ENCODE measurements at places on chromosomes 16 and 17.
A peak's percentile ranks its signal among the peaks of the same experiment; 100 is the strongest.

DNA sequence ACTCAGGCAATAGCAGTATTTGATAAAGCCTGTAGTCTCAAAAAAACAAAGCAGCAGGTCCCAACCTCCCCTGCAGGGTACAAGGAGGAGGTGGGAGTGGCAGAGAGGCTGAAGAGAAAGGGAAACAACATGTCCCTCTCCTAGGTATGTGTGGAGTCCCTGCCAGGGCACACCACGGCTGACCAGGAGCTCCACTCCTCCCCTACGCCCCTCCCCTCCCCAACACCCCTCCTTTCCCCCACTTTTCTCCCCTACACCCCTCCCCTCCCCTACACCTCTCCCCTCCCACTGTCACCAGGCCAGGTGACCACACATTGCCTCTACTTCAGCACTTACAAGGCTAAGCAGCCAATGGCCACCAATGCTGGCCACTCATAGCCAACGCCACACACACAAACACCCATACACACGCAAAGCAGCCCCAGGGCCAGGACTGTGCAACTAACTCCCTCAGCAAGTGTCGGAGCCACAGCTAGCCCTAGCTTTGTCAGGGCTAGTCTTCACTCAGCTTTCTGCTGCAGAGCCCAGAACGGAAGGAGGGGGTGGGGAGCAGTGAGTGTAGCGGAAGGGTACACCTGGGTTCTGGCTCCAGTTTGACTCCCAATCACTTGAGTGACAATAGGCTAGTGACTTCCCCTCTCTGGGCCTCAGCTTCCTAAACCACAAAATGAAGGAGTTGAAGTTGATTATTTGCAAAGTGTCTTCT is 8.2 kb downstream of the CAVIN1 start:
- no peak for DNase-seq

DNA sequence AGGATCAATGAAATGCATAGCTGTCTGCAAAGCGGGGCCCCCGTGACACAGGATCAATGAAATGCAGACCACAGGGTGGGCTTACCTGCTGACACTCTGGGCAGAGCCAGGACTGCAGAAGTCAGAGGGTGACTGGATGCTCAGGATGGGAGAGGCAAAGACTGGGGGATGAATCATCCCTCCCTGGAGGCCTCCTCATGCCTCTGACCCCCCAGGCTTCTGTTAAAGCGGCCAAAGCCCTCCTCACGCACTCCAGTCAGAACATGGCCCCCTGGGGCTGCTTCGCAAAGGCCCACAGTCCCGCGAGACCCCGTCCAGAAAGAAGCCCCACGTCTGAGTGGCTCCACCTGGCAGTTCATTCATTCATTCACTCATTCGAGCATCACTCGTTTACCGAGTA is 38.4 kb upstream of the FOXF1 start:
- DNase-seq: no peak

DNA sequence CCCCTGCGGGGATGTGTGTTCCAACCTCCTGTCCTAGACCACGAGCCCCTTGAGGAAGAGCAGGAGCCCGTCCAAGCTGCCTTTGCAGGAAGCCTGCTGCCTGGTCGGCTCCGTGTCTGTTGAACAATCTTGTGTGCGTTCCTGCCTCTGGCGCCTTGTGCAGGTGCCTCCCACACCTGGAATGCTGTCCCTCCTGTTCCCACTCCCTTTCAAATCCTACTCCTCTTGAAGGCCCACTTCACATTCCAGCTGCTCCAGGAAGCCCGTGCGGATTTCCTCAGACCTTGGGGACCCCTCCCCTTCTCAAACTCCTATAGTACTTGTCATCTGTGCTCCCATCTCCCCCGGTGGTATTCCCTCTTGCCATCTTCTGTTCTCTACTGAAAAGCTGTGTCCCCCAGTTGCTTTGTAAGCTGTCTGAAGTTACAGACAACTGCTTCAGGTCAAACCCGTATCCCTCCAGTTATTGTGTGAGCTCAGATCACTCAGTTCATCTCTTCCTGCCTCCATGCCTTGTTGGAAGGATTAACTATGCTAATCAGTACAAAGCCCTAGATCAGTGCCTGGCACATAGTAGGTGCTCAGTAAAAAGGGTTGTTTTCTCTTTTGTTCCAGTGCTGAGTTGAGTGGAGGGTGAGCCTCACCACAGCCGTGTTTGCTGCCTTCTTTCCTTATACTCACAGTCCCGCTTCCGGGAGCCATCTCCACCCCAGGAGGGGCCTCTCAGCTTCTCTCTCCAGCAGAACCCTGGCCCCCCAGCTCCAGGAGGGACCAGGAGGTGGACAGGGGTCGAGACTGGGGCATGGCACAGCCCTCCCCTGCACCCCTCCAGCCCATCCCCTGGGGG is 241.8 kb upstream of the CIBAR2 start:
- no peak for DNase-seq

- DNase-seq: no peak
Measured at GRCh38 chr17:51795401-51795800, 363.1 kb downstream of the CA10 start.

DNA sequence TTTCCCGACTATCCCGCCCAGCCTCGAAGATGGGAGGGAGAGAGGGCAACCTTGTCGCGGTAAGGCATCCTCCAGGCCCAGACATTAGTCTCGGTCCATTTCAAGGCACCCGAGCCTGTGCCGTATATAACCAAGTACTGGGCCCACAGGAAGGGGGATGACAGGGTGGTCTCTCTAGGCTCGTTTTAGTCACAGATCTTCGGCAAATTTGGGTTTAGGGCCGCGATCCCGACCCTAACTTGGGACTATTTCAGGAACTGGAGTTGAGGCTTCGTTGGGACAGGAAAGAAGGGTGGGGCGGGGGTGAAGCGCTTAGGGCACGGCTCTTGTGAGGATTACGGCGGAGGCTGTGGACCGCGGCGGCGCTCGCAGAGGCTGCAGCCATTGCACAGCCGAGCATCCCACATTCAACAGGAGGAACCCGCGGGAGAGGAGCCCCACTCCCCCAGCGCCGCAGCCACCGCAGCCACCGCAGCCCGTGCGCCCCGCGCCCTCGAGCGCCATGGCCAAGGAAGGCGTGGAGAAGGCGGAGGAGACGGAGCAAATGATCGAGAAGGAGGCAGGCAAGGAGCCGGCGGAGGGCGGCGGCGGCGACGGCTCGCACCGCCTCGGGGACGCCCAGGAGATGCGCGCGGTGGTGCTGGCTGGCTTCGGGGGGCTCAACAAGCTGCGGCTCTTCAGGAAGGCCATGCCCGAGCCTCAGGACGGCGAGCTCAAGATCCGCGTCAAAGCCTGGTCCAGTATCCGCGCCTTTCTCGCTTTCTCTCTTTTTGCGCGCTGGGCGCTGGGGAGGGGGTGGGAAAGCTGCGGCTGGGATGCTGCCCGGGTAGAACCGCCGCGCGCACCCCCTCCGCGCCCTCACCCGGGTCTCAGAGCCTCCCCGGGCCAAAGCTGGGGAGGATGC is at the start of gene VAT1L:
Gene VAT1L (plus strand): TSS at position 384 of the 904 bp plus-strand sequence. CDS start 119 bp downstream, at position 503.
- peak; percentile 34 for DNase-seq

- no peak for DNase-seq
Measured at GRCh38 chr17:77101521-77102410, 39.0 kb upstream of the SEC14L1 start.

GRCh38 chr17:17555906-17556305 is 35.6 kb downstream of the PEMT start:
- DNase-seq: no peak

DNA sequence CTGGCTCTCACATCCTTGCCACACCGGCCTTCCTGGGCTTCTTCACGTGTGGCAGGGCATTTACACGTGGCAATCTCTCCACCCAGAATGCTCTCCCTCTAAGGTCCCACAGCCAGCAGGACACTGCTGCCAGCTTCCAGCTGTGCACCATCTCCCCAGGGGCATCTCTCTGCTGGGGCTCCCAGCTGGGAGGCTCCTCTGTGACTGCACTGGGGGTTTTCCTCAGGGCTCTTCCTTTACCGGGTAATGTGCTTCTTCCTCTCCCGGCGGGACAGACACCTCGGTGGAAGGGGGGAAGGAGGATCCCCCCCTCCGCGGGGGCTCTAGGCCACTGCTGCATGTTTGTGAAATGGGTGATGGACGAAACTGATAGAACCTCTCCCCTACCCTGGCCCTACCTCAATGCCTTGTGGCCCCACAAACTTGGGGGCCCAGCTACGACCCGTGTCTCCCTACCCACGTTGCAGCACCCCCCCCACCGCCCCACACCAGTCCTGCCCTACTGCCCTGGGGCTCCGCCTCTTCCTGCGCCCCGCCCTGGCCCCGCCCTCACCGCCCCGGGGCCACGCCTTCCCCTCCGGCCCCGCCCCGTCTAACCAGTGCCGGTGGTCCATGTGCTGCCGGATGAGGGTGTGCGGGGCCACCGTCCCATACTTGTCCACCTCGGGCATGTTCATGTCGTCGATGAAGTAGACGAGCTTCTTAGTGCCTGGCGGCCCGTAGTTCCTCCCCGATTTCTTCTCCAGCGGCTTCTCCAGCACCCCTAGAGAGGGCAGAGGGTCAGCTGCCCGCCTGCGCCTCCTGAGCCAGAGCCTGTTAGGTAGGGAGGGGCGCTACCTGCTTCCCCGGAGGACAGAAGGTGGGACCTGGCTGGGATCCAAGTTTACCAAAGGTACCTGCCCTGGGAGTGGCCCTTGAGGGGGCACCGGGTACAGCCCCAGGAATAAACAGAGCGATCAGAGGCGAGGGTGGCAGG is 92.6 kb downstream of the DNAH17 start:
- peak; percentile 39 for DNase-seq

- DNase-seq: peak; percentile 58
Measured at GRCh38 chr17:72372185-72372584, 251.4 kb downstream of the SOX9 start.

DNA sequence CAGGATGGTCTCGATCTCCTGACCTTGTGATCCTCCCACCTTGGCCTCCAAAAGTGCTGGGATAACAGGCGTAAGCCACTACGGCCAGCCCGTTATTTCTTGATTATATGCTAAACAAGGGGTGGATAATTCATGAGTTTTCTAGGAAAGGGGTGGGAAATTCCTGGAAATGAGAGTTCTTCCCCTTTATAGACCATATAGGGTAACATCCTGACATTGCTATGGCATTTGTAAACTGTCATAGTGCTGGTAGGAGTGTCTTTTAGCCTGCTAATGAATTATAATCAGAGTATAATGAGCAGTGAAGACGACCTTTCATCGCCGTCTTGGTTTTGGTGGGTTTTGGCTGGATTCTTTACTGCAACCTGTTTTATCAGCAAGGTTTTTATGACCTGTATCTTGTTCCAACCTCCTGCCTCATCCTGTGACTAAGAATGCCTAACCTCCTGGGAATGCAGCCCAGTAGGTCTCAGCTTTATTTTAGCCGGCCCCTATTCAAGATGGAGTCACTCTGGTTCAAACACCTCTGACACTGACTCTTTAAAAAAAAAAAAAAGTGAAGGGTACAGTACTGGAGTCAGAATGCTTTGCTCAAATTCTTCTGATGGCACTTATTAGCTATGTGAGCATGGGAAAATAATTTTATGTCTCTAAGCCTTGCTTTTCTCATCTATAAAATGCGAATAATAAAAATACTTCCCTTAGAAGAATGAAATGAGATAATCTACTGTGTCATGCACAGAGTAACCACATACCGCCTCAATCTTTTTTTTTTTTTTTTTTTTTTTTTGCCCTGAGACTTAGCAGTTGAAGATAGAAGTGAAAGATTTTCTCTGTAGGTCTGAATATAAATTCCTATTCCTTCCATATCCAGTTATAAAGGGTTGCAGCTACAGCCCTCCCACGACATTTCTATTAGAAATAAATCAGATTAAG is 5.1 kb upstream of the CALCOCO2 start:
- no peak for DNase-seq

GRCh38 chr17:67865438-67865837 is 40.1 kb downstream of the BPTF start:
- DNase-seq: no peak

DNA sequence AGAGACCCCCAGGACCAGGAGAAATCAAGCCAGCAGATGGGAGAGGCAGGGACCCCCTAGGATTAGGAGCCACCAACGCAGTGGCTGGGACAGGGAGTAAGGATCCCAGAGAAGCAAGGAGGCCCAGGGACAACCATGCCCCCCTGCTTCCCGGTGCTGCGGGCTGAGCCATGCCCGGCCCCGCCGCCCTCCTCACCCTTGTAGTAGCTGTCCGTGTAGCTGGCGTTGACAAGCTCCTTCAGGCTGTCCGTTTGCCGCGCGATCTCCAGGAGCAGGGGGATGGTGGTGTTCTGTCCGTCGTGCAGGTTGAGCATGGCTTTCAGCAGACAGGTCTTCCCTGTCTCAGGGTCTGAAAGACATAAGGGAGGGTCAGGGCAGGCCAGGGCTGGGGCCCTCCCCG is 18.4 kb downstream of the TRPV1 start:
- DNase-seq: no peak

DNA sequence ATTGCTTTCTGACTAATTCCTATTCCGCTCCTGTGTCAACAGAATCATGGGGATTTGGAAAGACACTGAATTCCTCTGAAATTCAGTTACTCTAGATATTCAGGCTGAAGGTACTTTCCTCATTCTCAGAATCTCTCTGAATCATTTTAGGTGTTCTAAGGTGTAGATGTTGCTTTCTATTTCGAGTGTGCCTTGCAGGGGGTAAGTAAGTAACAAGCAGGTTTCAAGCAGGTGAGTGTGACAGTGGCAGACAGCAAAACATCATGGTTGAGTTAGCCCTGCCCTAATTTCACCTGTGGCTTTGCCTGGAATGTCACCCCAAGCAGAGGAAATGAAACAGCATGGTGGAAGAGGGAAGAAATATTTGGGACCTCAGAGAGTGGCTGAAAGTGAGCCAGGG is 75.1 kb downstream of the SHISA9 start:
- DNase-seq: no peak

GRCh38 chr17:82600731-82601446 is 47.4 kb downstream of the WDR45B start:
- no peak for DNase-seq

DNA sequence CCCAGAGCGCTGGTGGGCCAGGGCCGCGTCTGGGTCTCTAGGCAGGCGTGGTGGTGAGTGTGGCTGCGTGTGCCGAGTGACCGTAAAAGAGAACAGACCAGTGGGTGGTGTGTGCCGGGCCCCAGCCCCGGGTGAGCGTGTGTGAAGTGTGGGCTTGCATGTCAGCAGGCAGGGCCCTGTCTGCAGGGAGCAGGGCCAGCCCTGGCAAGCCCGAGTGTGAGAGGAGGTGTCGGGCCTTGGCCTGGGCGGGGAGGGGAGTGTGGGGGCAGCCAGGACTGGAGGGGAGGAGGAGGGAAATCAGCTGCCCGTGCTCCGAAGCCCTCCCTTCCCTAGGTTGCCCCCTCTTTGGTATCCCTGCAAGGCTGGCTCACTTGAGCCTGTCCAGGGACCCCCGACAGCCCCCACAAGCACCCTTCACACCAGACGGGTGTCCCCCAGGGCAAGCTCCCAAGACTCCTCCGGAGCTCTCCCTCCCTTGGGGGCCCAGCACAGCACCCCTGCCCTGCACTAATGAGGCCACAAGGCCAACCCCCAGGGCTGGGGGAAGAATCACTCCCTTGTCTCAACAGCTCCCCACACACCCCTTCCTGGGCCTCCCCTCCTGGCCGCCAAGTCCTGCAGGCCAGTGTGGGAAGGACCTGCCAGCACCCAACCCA is 1.9 kb downstream of the USH1G start:
- DNase-seq: no peak

DNA sequence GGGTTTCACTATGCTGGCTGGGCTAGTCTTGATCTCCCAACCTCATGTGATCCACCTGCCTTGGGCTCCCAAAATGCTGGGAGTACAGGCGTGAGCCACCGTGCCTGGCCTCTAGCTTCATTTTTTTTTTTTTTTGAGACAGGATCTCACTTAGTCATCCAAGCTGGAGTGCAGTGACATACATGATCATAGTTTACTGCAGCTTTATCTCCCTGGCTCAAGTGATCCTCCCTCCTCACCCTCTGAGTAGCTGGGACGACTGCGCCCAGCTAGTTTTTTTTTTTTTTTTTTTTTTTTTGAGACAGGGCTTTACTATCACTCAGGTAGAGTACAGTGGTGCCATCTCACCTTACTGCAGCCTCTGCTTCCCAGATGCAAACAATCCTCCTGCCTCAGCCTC is 9.7 kb downstream of the RPA1 start:
- no peak for DNase-seq

Data from foreskin fibroblast (primary cell).